ENCODE measurements at places on chromosomes 7 and 10.

- DNase-seq, result no peak
These were observed 993 bp downstream of the PTPRN2 start for GRCh38 chr7:158586499-158587161.

- DNase-seq, result no peak
These were observed 19.5 kb downstream of the HSPA12A start for GRCh38 chr10:116722736-116723427.

DNA sequence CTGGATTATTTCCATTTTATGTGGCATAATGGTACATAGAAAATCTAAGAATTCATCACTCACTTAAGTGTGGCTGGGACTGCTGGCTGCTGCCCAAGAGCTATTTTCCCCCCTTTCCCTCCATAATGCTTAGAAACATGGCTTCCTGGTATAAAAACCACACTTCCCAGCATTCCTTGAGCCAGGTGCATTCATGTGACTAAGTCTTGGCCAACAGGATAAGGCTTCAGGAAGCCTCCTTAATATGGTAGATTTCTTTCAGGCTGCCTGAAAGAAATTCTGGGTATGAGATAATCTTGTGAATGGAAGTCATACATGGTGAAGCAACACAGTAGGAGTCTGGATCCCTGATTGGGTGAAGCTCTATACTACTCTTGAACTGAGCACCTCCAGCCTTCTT, 178.0 kb downstream of the JAZF1 start:
- no peak for DNase-seq

- no peak for DNase-seq
These were observed 51.8 kb downstream of the GSDME start for GRCh38 chr7:24705461-24705954.

GRCh38 chr7:86950360-86950759, 109.1 kb downstream of the ELAPOR2 start:
- DNase-seq, result no peak

GRCh38 chr7:28346676-28347363, 65.5 kb upstream of the CREB5 start:
- DNase-seq, result no peak

DNA sequence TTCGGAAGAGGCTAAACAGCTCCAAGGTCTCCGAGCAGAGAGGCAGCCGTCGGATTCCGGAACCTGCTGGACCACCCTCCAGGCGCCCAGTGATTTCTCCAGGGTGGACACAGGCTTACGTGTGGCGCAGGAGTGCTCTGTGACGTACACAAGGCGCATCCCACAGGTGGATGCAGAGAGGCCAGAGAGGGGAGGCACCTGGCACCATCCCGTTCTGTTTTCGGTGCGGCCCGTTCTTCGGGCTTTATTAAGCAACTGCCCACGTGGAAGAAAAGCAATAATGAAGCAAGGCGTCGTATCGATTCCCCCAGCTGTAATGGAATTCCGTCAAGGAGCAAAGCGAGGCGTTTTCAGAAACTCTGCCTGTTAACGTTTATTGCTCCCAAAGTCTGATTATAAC, 163.6 kb downstream of the PTPRN2 start:
- DNase-seq, result no peak

All from T-helper 22 cell (primary cell).